Jurkat, Clone E6-1 (cell line): ENCODE measurements at places on chromosomes 4 and X.
A peak's percentile ranks its signal among the peaks of the same experiment; 100 is the strongest.

DNA sequence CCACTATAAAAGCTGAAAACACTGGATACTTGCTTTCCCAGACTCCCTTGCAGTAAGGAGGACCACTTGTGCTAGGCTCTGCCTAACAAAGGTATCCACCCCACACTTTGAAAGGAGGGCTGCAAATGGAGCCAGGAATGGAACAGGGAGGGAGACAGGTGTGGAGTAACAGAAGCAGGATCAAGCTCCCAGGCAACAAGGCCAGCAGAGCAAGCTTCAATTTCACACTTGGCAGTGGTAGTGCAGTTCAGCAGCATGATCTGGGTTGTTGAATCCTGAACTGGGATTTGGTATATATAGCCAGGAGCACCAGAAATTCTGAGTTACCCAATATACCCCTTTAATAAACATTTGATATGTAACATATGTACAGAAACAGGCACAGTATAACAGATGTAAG, 9.8 kb downstream of the LAMP2 start:
- no peak for DNase-seq

- no peak for DNase-seq
Measured at GRCh38 chrX:108310506-108310905, 127.7 kb downstream of the COL4A6 start.

DNA sequence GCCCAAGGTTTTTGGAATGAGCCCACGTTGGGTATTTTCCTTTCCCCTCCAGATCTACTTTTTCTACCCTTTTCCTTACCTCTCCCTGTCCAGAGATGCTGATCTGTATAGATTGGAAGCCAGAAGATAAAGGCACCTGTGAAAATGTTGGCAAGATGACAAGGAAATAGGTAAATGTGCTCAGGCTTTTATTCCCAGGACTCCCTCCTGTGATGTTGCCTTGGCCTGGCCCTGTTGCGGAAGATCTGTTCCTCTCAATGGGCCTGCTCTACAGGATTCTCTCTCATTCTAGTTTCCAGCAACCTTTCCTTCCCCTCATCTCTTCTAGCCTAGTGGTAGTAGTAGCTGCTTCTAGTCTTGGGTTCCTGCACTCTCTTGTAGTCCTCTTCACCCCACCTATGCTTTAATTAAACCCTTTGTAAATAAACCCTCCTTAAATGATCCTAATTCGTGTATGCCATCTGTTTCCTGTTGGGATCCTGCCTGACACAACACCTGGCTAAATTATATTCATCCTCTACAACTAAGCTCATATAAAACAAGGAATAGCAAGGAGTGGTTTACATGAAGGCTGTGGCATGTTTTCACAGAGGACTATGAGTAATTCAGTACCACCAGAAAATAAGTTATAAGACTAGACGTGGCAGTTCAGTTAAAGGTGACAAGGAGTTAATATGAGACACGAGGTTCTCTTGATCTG, 95.7 kb upstream of the MAOA start:
- no peak for DNase-seq

DNA sequence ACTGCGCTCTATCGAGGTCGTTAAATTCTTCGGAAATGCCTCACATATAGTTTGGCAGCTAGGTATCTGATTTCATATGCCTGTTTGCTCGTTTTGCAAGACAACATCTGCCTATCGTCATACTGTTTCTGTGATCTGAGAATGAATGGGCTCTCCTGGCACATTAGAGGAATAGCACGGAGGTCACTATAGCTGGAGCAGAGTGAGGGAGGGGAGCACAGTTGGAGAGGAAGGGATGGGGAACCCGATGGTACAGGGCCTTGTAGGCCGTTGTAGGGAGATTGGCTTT, 552 bp downstream of the IKBKG start:
- DNase-seq: no peak

DNA sequence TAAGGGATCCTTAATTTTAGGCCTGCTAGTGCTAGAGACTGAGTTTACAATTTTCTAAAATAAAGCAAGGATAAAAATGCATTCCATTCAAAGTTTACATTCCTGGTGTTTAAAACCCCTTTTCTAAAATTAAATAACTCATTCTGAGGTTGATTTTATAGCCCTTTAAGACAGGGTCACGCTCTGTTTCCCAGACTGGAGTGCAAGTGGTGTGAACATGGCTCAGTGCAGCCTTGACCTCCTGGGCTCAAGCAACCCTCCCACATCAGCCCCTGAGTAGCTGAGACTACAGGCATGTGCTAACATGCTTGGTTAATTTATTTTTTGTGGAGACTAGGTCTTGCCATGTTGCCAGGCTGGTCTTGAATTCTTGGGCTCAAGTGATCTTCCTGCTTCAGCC, 6.8 kb upstream of the CDKL2 start:
- DNase-seq: no peak

DNA sequence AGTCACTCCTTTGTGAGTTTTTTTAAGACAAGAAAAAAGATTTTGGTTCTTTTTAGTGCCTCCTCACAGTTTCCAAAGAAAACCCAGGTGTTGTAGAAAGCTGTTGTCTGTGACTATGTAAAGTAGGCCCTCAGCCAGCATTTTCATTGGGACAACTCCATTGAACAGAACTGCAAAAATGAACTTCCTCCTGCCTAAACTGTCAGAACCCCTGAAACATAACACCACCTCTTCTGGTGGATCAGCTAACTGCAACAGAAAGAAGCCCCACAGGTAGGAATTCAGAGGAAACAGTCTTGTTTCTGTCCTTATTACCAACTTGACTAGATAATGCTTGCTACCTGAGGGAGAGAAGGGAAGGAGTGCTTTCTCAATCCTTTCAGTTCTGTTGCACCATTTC, 3.4 kb upstream of the ATP11C start:
- no peak for DNase-seq

DNA sequence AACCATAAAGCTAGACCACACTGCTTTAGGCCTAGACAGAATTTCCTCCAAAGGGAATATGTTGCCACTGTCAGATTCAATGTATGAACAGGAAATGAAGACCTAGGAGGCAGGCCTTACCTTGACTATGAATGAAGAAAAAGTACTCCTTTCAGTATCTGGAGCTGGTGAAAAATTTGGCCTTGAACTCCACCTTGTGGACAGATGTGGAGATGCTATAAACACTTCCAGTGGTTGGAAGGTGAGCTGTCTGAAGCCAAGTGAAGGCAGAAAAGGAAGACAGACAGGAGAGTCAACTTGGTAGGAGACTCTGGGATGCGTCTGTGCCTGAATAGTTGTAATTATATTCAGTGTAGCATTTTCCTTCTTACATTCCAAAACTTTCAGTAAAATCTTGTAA, 17.2 kb downstream of the SPIN3 start:
- DNase-seq: peak; percentile 64

GRCh38 chr4:120843849-120844527, 78.5 kb downstream of the PRDM5 start:
- DNase-seq: no peak

- no peak for DNase-seq
Measured at GRCh38 chr4:120589787-120590186, 332.7 kb downstream of the PRDM5 start.
